CD4-positive, alpha-beta T cell treated with Interleukin-4 for 1 hour (primary cell): ENCODE measurements at places on chromosomes 11 and 22.

GRCh38 chr22:50456026-50456425 is 18.8 kb downstream of the SBF1 start:
- no peak for DNase-seq

DNA sequence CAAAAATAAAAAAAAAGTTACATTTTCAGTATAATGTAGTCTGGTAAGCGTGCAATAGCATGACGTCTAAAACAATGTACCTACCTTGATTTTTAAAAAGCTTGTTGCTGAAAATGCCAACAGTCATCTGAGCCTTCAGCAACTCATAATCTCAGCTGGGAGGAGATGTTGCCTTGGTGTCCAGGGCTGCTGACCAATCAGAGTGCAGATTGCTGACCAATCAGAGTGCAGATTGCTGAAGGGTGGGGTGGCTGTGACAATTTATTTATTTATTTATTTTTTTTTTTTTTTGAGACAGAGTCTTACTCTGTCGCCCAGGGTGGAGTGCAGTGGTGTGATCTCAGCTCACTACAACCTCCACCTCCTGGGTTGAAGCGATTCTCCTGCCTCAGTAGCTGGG is 17.8 kb downstream of the ZBED4 start:
- DNase-seq: no peak

GRCh38 chr11:76609736-76610370 is 60.7 kb downstream of the LRRC32 start:
- DNase-seq: no peak

GRCh38 chr11:119734788-119735187 is 5.8 kb upstream of the NECTIN1 start:
- no peak for DNase-seq

DNA sequence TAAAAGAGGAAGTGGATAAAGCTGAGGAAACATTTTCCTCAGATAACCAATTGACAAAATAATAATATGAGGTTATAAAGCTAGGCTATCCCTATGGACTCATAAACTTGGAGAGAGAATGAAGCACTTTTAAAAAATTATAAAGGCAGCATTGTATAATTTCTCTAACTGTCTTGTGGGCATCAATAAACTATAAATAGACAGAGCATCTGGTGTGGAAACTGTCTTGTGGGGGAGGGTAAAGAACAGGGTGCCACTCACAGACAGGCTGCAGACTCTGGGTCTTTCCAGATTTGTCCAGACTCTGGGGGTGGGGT is 333.5 kb downstream of the BUD13 start:
- DNase-seq: no peak

DNA sequence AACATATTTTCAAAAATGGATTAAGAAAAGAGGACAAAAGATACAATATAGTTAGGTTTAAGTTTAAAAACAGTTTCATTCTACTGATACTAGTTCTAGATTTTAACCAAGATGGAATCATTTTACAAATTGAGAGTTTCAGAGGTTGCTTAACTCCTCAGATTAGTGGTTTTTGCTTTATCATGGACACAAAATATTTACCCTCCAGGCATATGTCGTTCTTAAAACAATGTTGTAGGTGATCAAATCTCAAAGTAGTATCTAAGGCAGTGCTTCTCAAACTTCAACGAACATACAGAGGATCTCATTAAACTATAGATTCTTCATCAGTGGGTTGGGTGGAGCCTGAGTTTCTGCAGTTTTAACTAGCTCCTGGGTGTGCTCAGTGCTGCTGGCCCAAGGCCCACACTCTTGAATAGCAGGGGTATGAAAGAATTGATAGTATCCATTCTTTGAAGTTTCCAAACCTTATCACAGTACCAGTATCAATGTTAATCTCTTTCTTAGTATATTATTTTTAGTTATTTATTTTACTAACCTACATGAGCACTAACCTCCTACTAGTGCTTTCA is 48.0 kb downstream of the YAP1 start:
- DNase-seq: no peak

GRCh38 chr11:119100246-119100970 is 1.2 kb downstream of the DPAGT1 start:
- DNase-seq: no peak

- no peak for DNase-seq
Measured at GRCh38 chr11:78248191-78248590, 59.5 kb downstream of the USP35 start.
